ENCODE measurements at places on chromosomes 2 and 18.

DNA sequence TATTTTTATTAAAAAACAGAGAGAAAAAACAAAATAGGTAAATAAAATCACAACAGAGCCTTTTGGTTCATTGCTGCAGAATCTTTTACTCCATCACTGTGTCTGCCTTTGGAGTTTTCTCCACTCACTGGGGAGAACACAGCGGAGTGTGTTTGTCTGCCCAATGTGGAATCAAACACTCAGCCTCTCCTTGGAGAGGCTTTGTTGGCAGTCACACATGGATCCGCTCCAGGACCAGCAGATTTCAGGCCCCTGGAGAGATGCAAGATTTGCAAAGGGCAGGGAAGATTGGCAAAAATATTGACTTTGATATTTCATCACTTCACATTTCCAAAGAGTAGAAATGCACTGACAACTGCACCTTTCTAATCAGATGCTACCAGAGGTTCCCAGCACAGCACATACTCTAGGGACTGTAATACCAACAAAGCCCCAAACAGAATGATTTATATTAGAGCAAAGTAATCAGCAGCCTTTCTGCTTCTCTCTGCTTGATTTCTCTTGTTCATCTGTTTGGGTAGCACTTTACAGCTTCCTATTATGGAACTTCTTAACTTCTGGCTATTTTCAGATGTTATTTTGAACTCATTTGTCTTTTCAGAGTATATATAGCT lies 1898.8 kb upstream of the PIK3C3 start:
- no peak for DNase-seq

DNA sequence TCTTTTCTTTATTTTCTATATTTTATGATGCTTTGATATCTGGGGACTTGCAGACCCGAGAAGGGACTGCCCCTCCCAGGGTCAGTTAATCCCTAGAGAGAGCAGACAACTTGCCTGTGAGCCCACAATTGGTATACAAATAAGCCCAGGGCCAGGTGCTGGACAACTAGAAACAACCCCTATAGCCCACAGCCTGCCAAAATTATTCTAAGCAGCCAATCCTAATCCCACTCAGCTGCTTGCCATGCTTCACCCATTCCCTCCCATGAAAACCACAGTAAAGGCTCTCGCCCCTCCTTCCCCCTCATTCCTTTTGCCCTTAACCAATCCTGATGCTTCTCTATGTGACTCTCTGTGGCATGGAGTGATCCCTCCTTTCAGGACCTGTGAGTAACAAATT lies 380.7 kb downstream of the RBM43 start:
- DNase-seq: no peak

DNA sequence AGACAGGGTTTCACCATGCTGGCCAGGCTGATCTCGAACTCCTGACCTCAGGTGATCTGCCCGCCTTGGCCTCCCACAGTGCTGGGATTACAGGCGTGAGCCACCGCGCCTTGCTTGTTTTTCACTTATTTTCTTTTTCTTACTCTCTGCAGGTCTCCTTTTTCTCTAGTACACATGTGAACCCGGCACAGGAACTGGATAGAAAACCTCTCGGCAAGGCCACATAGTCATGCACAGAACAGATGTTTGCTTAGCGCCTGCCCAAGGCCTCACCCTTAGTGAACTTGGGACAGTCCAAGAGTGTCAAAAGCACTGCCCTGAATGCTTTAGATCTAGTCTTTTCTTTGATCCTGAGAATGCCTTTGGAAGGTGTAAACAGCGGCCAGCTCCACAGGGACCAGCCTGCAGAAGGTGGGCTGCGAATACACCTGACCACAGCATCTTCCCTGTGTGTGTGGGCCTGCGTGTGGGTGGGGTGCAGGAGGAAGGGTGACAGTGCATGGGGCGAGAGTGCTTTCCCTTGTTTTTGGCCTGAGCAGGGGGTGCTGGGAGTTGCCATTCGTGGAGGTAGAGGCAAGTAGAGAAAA lies 27.0 kb downstream of the IMPA2 start:
- DNase-seq: no peak

DNA sequence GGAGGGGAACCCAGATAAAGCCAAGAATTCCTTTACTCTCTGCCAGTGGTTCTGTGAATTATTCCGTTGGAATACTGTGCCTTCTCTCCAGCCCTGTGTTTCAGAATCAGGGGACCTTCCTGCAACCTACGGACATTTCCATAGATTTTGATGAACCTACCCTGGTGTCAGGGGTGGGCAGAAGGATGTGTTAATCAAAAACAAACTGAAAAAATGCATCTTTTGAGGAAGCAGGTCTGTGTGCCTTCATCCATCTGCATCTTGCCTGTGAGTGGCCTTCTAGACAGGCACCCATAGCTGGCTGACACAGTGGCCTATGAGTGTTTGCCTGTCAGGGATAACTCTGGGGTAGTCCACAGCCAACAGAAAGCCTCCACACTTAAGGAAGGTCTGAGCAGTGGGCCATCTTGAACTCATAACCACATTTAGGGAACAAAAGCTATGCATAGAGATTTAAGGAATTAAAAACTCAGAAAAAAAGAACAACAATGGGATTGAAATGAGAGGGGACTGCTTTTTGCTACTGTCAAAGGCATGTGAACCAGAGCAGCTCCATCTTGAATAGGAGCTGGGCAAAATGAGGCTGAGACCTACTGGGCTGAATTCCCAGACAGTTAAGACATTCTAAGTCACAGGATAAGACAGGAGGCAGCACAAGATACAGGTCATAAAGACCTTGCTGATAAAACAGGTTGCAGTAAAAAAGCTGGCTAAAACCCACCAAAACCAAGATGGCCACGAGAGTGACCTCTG lies 45.9 kb upstream of the ITGA6 start:
- no peak for DNase-seq

DNA sequence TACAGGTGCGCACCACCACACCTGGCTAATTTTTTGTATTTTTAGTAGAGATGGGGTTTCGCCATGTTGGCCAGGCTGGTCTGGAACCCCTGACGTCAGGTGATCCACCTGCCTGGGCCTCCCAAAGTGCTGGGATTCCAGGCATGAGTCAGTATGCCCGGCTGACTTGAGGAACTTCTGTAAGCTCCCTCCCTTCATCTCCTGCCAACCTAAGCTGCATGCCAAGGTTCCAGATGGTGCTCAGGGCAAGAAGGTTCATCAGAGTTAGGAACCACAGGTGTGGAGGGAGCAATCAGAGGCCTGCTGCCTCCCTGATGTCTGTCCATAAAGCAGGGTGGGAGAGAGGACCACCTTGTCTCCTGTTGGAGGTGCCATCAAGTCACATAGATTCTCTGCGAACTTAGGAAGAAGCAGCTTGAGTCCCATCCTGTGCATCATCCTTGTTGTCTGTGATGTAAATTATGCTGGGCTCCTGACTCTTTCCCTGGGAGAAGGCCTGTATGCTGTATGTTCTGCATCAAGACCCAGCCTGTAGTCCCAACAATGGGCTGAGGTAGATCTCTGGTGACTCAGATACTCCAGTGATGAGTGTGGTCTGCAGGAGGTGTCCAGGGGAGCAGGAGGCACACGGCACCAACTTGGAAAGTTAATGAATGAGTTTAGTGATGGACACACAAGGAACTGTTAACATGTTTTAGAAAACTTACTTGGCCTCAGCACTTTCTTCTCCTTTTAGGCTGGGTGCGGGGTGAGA lies 53.1 kb downstream of the TMEM17 start:
- DNase-seq: no peak

DNA sequence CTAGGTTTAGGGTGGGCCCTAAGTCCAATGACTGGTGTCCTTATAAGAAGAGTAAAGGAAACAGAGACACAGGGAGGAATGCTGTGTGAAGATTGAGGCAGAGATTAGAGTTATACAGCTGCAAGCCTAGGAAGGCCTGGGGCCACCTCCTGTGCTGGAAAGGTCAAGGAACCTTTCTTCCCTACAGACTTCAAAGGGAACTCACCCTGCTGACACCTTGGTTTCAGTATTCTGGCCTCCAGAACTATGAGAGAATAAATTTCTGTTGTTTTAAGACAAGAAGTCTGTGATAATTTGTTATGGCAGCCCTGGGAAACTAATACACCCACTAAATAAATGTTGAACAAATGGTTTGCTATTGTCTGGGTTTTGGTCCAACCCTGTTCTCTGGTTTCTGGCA lies 102.3 kb upstream of the NEUROD1 start:
- DNase-seq: no peak

DNA sequence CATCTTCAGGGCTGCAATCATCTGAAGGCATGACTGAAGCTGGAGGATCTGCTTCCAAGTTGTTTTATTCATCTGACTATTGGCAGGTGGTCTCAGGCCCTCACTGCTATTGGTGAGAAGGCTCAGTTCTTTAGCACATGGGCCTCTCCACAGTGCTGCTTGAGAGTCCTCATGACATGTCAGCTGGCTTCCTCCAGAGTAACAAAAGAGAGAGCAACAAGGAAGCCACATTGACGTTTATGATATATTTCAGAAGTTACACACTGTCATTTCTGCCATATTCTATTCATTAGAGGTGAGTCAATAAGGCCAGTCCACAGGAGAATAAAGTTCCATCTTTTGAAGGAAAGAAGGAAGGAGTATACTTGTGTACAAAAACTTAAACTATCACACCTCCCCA lies 7.9 kb upstream of the SIGLEC15 start:
- no peak for DNase-seq

DNA sequence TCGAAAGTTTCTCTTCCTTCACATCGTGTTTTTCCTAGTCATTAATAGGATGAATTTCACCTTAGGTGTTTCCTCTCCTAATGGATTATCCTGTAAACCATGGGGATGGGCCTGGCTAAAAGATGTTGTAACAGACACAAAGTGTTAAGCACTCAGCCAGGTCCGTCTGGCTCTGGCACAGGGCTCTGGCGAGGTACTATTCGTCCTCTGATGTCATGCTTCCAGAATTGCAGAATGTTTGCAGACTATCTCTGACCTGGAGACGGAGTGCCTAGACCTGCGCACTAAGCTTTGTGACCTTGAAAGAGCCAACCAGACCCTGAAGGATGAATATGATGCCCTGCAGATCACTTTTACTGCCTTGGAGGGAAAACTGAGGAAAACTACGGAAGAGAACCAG lies 13.2 kb downstream of the ATG16L1 start:
- DNase-seq: no peak

DNA sequence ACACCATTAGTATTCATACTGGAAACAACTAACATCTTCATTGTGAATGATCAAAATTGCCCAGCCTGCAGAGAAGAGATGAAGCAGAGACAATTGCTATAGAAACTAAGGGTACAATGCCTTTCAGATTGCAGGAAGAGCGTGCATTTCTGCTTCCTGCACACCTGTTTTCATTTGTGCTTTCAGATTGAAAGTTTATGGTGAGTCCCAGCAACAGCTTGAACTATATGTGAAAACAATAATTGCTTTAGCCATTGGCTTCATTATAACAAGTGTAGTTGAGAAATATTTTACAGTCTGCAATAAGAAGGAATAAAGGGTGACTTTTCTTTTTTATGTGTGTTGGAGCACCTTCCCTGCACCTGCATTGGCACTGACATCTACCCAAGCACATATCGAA lies 136.3 kb downstream of the CD8B2 start:
- no peak for DNase-seq

DNA sequence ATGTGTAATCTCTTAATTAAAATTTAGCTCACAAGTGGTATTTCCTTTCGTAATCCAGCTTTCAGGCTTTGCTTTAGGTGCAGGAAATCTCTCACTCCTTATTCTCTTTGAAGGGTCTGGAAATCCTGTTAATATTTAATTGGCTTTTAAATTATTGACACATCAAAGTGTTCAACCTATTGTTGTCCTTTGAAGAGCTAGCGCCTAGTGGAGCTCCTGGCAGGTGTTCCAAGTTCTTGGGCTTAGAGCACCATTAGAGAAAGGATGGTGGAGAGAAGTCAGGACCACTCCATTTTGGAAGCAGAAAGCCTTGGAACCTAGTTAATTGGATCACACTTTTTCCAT lies 92.4 kb downstream of the CABLES1 start:
- no peak for DNase-seq

- no peak for DNase-seq
Observed at GRCh38 chr2:110919738-110920137, 187.4 kb downstream of the ACOXL start.

GRCh38 chr2:172917716-172918115 lies 157.9 kb upstream of the MAP3K20 start:
- DNase-seq: no peak

All from GM12865 (cell line).